ENCODE measurements at places on chromosomes 2 and 18.
A peak's percentile ranks its signal among the peaks of the same experiment; 100 is the strongest.

- DNase-seq = peak; percentile 78
Observed at GRCh38 chr2:43877782-43878464, 39.2 kb downstream of the ABCG8 start.

DNA sequence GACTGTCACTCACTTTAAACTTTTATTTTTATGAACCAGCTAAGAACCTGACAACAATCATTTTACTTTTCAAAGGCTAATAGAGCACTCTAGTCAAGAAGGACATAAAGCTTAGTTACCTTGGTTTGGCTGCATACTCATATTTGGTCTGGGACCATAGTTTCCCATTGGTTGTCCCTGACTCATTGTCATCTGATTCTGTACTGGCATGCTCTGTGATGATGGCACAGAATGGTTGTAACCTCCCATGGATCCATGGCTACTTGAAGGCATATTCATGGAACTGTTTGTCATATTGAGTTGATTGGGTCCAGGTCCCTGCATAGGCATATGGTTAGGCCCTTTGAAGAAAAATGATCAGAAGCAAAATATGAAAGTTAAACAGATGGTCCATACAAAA is 37.9 kb downstream of the SS18 start:
- DNase-seq = no peak

- no peak for DNase-seq
Observed at GRCh38 chr18:35469725-35470124, 28.0 kb downstream of the INO80C start.

GRCh38 chr2:35463805-35464596 is 891.6 kb upstream of the CRIM1 start:
- DNase-seq = no peak

GRCh38 chr2:74383254-74383653 is 3.1 kb upstream of the DCTN1 start:
- DNase-seq = peak; percentile 73
